Fibroblast of skin of left quadriceps (primary cell): ENCODE measurements at places on chromosomes 11 and 22.

DNA sequence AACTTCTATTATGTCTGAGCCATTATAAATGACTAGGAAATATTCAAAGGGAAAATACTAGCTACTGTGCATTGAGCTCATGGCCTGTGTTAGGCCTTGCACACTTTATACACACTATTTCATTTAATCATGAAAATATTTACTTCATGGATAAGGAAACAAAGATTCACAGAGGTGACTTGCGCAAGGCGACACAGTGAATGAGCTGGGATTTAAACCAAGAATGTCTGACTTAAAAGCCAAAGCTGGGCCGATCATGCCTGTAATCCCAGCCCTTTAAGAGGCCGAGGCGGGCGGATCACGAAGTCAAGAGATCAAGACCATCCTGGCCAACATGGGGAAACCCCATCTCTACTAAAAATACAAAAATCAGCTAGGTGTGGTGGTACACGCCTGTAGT is 231.5 kb downstream of the MIAT start:
- DNase-seq: no peak

DNA sequence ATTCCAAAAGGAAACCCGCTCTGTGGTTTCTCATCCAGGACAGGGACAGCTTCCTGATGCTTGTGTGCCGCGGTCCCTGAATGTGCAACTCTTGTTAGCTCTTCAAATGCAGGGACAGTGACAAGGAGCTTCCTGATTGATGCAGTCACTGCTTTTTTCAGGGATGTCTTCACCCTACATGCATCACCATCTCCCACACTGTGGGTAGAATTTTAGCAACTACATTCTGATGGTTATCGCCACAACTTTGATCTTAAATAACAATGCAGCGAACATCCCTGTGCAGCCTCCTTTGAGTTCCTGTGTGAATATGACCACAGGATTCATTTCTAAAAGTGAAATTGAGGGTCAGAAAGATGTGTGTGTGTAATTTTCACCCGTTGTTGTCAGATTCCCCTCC is 115.0 kb downstream of the GGTLC2 start:
- DNase-seq: no peak

DNA sequence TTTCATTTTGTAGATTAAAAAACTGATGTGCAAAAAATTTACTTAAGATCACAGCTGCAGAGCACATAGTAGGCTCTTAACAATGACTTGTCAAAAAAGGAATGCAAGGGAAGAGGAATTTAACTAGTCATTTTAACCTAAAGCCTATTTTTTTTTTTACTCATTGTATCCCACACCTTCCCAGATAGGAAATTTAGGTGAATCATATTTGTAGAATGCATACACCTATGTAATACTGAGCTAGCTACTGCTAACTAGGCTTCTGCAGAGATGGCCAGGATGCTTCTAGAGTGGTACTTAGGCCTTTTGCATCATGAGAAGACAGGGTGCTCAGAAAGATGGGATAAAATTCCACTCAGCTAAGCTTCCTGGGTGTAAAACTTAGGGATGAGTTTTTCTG is 387.3 kb downstream of the AASDHPPT start:
- no peak for DNase-seq

DNA sequence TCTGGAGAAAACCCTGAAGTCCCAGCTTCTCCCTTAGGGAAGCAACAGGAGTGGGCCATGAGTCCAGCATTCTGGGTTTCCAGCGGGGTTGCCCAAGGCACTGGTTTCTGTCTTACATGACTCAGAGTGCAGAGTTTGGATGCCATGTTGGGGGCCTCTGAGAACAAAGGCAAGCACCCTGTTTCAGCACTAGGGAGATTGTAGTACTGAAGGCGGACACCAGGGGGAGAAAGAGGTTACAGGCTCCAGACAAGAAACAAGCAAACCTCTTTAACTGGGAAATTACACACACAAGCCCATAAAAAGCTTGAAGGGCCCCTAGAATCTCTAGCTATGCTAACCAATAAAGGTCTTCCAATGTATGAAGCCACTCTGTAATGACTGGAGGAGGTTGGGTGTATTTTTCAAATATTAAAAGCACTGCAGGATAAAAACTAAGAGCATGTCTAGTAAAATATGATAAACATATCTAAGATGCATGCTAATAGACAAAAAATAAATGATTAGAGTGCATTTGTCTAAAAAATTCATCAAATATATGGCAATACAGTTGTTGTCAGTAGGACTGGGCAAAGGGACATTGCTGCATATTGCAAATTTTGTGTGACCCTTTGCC is 7.1 kb downstream of the MS4A6E start:
- no peak for DNase-seq

DNA sequence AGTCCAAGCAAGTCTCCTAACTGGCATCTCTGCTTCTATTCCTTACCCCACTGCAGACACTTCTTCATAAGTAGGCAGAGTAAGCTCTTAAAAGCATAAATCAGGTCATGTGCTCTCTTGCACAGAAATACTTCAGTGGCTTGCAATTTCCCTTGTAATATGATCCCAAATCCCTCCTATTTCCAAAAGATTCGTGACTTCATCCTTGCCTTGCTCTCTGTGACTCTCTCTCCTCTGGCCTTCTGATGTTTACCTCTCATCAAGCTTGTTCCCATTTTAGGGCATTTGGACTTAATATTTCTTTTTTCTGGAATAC is 37.4 kb upstream of the NCR3LG1 start:
- peak; percentile 56 for DNase-seq
